ENCODE measurements at places on chromosomes 6 and 20.

DNA sequence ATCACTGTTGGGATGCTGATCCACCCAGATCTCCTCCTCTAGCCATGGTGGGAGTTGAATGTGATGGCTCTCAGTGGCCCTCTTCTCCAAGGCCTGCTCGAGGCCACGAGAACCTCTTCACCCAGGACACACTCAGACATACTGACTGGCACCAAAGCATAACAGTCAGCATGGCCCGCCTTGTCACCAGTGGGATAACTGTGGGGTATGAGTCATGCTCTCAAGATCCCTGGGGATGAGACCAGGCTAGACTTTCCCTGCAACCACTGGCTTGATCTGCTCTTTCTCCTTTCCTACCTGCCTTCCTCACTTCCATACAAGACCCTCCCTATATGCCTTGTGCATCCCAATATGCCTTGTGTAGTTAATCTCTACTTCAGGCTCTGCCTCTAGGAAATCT is 66.8 kb downstream of the RIN2 start:
- DNase-seq: no peak

DNA sequence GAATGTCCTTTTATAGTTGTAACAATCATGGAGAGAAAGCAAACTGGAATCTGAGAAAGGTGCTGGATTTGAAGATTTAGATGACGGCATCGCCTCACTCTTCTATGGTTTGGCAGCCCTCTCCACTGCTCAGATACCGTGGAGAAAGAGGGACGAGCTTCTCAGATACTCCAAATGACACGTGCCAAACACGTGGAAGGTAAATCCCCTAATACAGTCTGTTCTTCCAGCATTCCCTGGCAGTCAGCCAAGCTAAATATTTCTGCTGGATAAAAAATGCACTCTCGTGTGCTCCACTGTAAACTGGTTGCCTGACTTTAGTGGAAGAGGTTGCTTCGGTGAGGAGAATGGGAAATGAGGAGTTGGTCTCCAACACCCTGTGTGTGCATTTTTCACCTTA is 16.7 kb upstream of the PRDM1 start:
- DNase-seq: no peak

GRCh38 chr6:132719736-132720448 is 6.0 kb upstream of the VNN1 start:
- DNase-seq: no peak

GRCh38 chr6:122432816-122433215 is 33.4 kb downstream of the HSF2 start:
- DNase-seq: no peak

DNA sequence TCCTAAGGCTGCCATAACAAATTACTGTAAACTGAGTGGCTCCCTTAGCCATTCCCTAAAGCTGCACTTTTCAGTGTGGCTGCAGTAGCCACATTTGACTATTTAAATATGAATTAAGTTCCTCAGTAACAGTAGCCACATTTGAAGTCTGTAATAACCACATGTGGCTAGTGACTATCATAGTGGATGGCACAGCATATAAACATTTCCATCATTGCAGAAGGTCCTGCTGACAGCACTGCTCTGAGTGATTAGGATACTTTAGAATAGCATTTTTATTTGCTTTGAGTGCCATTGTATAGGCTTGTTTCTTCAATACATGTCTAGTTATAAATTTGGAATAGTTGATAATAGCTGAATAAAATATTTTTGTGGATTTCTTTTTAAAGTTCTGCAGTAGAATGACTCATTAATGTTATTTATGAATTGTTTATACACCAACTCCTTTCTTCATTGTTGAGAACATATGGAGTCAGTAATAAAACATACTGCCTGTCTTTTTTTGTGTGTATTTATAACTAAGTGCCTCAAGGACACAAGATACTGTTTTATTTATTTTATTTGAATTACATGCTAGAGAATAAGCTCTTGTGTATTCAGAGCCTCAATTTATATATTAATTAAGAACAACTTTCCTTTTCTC is 217.2 kb downstream of the CDKAL1 start:
- no peak for DNase-seq

GRCh38 chr6:54204921-54205591 is 93.8 kb downstream of the MLIP start:
- DNase-seq: no peak

DNA sequence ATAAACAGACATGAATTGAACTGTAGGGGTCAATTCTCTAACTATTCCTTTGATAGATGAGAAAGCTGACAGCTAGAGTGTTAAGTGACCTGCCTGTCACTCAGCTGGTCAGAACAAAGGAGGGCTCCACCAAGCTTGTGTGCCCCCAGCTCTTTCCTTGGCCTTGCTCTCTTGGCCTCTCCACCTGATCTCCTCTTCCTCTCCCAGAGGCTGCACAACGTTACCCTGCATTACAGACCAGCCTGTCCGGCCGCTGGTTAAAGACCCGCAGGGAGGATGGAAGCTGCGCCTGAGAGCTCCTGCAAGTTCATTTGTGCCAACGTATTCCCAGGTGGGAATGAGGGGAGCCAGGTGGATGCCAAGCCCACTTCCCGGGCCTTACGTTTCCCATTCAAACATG is 22.5 kb downstream of the AGPAT4 start:
- DNase-seq: no peak

DNA sequence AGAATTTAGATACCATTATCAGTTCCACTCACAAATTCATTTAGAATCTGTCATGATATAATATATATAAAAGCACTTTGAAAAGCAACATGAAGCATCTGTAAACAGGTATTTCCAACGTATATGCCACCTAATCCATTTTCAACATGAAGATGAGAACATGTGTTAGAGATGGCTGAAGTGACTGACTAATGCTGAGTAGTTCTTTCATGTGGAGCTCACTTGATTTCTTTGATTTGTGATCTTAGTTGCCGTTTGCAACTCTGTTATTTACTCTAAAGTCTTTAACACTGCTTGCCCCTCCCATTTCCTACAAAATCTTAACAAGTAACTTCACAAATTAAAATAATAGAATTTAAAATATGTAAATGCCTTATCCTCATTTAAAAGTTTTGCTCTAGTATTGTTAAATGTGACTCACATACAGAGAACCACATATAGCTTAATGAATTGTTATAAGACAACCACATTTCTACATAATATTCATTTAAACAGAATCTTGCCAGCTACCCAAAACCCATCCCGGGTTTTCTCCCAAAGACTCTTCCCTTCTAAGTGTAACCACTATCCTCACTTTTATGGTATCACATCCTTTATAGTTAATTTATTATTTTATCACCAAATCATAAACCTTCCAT is 78.3 kb downstream of the ME1 start:
- no peak for DNase-seq

DNA sequence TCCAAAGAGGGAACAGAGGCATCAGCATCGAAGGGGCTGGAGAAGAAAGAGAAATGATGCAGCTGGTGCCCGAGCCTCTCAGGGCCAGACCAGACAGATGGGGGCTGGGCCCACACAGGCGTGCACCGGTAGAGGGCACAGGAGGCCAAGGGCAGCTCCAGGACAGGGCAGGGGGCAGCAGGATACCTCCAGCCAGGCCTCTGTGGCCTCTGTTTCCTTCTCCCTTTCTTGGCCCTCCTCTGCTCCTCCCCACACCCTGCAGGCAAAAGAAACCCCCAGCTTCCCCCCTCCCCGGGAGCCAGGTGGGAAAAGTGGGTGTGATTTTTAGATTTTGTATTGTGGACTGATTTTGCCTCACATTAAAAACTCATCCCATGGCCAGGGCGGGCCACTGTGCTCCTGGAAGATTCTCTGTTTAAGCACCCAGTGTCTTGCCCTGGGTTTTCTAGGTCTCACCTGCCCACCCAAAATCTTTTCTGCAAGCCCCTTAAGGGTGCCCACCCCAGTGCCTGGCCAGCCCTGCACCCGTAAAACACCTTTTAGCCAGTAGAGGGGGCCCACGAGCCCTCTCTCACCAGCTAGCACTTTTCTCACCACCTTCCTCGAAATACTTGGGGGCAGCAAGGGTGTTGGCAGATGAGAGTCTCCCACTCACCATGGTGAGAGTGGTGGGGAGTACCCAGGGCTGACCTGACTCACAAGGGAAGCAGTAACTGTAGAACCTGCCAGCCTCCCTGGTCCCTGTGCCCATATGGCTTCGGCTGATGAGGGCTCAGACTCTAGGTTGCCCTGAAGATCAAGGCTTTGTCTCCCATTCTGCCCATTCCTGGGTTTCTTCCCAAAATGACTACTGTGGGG is 35.7 kb upstream of the ID1 start:
- peak; percentile 68 for DNase-seq

DNA sequence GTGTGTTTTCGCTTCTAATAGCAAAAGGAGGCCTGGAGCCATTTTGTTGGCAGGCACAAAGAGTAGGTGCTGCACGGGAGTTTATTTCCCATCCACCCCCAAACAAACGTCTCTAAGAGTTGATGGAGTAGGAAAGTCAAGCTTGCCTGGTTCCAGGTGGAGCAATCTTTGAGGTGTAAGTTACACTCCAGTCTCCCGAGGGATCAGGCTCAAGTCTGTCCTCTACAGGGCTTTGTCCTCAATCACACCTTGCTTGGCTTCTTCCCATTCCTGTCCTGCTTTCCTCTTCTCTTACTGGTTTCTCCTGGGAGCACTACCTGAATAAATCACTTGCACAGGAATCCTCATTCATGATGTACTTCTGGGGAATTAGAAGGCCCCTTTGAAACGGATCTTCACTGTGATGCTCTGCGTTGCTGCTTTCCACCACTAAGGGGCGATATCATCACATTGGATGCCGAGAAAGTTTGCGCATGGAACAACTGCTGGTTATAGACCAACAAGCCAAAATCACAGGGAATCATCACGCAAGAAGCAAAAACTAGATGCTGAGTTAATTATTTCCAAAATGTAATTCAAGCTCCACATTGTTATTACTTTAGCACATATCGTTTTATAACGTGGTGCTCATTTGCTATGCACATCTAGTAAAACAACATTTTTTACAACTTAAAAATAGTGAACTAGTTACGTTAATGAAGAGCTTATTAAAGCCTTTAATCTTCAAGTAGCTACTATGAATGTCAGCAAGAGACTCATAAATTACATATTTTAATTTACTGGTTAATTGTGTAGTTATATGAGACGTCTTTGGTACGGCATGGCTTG is 156.8 kb downstream of the DNAH8 start:
- DNase-seq: peak; percentile 64
